ENCODE measurements at places on chromosomes 1 and 21.

DNA sequence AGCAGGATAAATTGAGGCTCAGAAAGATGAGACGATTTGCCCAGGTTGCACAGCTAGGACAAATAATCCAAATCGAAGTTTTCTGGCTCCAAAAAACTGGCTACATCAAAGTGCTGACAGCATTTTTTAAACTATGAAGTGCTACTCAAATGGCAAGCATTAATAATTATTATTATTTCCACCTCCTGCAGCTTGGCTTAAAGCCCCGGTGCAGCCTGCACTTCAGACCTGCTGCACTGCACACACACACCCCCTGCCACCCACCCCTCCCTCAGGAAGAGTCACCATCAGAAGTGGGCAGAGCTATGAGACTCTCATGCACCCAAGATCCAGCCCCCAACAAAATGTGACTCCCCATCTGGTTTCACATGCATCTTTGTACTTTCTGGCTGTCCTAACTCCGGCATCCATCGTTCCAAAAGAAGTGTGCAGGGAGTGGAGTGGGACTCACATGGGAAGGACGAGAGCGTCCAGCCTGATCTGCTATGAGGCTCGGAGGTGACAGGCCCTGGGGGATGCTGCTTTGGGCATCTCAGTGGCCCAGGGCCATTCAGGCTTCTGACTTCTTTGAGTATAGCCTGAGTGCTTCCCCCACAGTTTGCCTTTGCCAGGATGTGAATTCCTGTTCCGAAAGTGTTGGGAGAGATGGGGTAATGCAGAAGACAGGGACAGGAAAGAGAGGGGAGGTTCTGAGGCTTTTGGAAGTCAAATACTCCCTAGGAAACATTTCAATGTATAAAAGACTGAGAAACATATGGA is 65.0 kb upstream of the FAM20B start:
- no peak for DNase-seq

- no peak for DNase-seq
These were observed 844.3 kb downstream of the KCNT2 start for GRCh38 chr1:195763907-195764374.

GRCh38 chr1:1517973-1518620 is 6.1 kb downstream of the ATAD3A start:
- DNase-seq: no peak

DNA sequence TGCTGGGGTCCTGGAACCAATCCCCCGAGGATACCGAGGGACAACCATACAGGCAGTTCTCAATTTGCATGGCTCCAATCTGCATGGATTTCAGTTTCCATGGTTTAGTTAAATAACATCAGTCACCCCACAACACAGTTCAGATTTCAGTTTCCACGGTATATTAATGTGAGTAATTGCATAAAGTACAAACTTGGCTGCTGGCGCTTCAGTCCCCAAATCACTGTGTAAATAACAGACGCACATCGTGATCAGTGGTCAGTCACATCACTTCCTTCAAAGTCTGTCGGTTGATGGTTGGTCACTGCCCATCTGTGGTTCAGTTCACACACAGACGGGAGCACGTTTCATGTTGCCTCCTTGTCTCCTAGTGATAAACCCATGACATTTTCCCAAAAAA is 66.4 kb upstream of the LPGAT1 start:
- no peak for DNase-seq

DNA sequence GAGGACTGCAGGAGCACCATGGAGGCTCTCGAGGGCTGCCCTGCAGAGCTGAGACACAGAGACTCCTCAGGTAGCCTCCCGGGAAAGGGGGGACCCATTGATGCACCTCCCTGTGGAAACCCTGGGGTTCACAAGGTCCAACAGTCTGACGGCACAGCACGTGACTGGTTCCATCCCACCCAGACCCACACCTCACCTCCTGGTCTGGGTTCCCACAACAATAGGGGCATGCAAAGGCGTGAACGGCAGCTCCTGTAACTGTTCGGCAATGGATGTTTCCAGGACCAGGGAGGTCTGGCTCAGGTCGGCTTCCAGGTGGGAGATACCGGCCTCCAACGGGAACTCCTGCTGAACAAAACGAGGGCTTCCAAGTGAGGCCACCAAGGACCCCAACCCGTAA is 86.8 kb downstream of the NPHP4 start:
- DNase-seq: no peak

DNA sequence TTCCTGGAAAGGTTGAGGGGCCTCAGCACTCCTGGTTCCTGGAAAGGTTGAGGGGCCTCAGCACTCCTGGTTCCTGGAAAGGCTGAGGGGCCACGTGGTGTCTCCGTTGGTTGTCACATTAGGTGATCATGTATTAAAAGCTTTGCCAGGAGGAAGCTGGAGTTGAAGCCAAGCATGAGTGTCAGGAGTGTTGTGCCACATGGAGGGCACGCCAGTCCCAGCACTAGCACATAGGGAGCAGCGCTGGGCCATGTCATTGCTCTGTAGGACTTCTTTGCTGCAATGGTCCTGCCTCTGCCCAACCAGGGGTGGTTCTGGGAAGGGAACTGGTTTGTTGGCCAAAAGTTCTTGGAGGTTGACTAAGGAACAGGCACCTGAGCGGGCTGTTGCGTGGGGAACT is 13.3 kb downstream of the ATP5PO start:
- no peak for DNase-seq

DNA sequence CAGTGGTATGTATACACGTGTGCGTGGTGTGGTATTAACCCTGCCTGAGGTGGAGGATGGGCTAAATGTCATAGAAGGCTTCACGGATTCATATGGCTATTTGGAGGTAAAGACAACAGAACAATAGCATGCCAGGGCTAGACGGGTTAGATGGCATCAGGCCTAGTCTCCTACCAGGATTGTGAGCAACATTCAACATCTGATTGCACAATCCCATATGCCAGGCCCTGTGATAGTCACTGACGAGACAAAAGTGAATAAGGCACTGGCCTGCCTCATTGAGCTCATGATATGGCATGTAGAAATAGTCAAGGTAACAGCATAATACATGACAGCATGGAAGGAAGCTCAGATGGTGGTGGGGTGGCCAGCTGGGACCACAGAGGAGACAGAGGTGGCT is 167.1 kb upstream of the BEND5 start:
- no peak for DNase-seq

DNA sequence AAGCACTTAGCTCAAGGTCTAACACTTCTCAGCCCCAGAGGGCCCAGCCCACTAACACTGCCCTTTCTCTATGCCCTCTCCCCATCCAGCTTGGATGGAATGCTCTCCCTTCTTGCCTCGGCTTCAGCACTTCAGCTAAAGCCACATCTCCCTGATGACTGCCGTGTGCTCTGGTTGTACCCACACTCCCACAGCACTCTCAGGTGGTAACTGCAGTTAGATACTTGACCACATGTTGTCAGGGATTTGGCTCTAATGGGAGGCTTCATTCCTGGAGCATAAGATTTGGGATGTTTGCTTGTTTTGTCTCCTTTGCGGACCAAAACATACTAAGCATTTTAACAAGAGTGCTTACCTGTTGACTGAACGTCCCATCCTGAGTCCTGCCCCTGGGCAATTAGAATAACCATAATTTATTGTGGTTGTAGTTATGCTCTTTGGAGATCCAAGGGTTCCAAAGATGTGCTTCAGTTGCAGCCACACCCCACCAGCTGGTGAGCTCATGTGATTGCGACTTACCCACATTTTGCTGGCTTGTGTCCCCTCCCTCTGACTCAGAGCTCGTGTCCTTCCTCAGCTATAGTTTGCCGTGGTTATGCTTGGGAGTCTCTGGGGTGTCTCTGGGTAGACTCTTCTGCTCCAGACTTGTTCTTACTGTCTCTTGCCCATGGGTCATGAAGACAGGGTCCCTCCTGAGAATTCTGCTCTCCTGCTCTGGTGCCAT is 7.7 kb upstream of the SLC26A9 start:
- no peak for DNase-seq

DNA sequence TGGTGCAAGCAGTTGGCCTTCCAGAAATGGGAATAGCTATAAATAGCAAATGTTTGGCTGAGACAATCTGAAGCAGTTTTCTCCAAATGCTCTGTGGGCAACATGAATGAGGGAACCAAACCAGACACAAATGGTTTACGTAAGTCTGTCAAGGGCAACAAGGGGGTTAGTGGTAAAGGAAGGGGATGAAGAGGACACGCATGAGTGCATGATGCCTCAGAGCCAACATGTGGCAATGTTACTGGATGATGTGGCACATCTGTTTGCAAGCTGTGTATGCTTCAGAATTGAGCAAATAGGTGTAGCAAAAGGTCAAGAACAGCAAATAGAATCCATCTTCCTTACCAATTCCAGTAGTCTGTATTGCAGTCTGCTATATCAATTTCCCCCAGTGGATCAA is 76.3 kb upstream of the LMO4 start:
- DNase-seq: no peak

GRCh38 chr1:207752456-207752998 is 673 bp downstream of the CD46 start:
- peak; percentile 33 for DNase-seq

- DNase-seq: no peak
These were observed 633 bp downstream of the THEMIS2 start for GRCh38 chr1:27872802-27873551.

DNA sequence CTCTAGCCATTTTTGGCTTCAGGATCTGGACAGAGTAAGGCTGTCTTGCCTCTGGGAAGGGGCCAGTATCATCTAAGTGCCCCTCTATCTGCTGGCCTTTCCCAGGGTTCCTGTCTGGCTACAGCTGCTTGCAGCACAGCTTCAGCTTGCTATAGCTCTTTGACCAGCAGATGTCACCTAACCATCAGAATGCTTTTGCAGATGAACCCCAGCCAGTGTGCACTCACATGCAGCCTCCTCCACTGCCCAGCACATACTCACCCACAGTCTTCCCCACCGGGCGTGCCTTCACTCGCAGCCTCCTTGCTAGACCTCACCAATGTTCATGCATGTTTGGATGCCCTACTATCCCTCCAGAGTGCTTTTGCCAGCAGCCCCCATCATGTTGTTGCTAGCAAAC is 769.0 kb downstream of the BRINP3 start:
- no peak for DNase-seq

- DNase-seq: no peak
These were observed 75.9 kb upstream of the CACYBP start for GRCh38 chr1:174923820-174924219.

- DNase-seq: no peak
These were observed 119.4 kb downstream of the SLC45A1 start for GRCh38 chr1:8437347-8437746.

DNA sequence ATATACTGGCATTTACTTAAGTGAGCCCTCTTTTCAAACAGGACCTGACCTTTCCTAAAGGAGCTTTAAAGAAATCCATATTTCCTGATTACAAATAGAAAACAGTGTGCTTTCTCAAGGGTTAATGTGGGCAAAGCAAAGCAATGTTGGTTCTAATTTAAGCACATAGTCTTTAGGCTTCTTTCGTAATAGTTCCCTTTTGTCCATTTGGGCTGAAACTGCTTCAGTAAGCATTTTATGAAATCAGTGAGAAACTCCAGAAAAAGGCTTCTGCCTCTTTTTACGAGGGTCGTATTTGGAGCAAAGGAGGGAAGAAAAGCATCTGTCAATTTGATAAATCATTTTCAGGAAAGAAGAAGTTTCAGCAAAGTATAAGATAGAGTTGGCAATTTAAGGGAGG is 331.2 kb downstream of the KIF26B start:
- DNase-seq: no peak

GRCh38 chr1:221687836-221688487 is 53.9 kb downstream of the DUSP10 start:
- no peak for DNase-seq

- DNase-seq: no peak
These were observed 210.1 kb downstream of the FGGY start for GRCh38 chr1:59506952-59507351.
